ENCODE measurements at places on chromosomes 2 and 18.

DNA sequence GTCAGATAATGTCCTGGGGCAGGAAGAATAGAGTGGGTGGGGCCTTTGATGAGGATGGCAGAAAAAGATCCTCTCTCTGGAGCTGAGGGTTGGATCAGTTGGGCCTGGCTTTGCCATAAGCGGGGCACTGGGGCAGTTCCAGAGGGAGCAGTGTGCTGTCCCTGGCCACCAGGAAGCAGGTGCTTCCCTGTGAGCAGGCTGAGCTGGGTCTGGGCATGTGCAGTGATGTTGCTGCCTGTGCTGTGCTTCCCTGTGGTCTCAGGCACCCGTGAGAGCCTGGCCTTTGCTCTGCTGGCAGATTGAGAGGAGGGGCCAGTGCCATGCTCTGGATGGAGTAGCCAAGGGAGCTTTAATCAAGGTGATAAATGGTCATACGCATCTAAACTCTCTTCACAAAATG, 14.6 kb upstream of the NPPC start:
- DNase-seq, result peak; percentile 4

DNA sequence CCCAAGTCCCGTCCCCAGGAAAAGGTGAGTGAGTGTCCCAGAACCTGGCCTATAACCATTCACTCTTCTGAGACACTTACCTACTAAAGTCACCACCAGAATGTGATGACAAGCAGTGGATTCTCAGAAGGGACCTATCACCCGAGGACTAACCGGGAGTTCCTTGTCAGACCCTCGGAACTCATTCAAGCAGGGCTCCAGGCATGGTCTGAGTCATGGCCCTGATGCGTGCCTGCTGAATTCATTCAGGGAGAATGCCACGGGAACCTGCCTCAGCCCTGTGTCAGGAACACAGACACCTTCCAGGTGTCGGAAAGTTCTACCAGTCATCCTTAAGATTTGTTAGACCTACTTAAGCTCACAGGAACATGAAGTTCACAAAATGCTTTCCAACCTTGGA, 29.8 kb downstream of the ALPK2 start:
- DNase-seq, result no peak

GRCh38 chr2:112686348-112687217, 34.2 kb upstream of the NT5DC4 start:
- no peak for DNase-seq

DNA sequence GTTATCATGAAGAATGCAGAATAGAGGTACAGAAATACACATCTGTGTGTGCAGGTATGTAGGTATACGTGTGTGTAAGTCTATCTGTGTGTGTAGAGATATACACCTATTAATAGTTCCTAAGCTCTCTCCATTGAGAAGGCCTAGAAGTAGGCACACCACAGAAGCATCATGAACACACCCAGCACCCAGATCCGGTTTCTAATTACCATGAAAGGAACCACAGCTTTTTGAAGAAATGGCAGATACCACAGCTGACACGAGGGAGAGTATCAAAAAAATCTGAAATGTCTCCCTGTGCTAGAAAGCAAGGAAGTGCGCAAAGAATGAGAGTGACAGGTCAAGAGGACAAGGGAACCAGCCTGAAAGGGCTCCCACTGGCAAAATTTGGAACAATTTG, 27.7 kb upstream of the AP1S3 start:
- peak; percentile 23 for DNase-seq

GRCh38 chr18:48455555-48456478, 46.6 kb upstream of the ZBTB7C start:
- no peak for DNase-seq

Data from activated T-helper 2 cell treated with anti-CD3 and anti-CD28 coated beads, Interferon-gamma antibody, Interleukin-2, Interleukin-4, amounts not matched to agents 10 μg/mL and 5 μg/mL and 100 μg/mL, durations not matched to agents 14 hours and 24 hours and 36 hours (primary cell).